Left lung (tissue), 14 donors: ENCODE measurements at places on chromosomes 1 and 21.
A peak's percentile ranks its signal among the peaks of the same experiment; 100 is the strongest.

DNA sequence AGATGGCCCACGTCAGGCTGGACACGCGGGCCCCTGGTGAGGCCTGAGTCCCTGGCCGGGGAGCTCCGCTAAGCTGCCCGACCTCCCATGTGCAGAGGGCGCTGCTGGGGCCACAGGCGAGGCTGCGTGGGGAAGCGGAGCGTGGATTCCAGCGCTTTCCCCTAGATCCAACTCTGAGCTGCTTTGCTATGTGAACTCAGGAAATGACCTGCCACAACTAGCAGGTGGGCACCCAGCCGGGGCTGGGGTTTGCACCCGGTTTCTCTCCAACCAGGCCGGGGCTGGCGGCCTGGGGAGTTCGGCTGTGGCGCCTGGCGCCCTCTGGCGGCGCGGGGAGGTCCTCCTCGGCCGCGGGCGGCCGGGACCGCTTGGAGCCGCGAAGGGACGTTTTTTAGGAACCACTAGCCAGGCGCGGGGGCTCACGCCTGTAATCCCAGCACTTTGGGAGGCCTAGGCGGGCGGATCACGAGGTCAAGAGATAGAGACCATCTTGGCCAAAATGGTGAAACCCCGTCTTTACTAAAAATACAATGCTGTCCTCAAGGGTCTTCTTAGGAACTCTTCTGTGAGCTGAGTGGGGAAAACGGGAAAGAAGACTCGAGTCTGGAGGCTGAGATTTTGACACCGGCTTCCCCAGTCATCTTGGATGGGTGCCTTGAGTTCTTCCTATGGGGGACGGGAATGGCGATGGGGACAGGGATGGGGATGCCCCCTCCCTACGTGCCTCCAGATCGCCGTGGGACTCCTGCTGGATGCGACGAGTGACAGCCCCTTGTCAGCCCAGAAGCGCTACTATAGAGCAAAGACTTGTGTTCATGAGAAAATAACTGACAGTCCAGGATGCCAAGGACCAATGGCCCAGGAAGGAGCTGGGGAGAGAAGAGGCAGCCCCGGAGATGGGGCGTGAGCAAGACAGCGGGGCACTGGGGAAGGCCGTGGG is 12.6 kb downstream of the PYCR2 start:
- DNase-seq, result peak; percentile 55

DNA sequence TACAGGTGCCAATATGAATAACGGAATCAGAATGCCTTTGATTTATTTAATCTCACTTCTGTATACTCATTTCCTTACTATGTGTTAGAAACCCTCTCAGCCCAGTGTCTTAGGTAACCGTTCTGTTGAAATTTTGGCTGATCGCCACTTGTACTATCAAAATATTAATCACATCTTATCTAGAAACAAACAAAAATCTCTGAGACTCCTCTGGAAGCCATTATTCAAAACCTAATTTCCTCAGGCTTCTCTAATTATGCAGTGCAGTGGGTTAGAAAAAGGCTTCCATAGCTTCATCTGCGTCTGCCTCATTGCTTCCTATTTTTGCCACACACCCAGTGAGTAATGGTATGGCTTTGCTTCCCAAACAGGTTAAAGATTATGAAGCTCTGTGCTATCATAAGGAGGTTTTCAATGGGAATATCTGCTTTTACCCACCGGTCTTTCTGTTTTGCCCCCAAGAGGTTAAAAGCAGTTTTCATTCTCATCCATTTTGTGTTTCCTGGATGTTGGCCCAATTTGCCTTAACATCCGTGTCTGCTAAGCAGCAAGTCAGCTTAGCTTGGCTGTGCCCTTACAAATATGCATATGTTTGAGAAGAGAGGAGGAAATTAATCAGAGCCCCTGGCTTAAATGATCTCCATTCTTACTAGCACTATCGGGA is 129.6 kb downstream of the RYR2 start:
- DNase-seq, result no peak

- DNase-seq, result no peak
Observed at GRCh38 chr21:25970254-25970930, 200.2 kb downstream of the APP start.

DNA sequence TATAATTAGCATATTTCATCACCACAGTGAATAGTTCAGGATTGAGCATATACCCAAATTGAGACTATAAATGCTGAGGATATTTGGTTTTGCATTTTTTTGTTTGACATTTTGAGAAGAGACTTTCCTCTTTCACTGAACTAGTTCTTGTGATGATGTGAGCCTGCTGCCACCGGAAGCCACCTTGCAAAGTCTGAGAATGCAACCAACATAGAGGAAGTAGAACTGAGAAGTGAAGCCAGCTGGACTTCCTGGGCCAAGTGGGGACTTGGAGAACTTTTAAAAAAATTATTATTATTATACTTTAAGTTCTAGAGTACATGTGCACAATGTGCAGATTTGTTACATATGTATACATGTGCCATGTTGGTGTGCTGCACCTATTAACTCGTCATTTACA is 102.3 kb downstream of the RPE65 start:
- no peak for DNase-seq

- peak; percentile 48 for DNase-seq
Observed at GRCh38 chr1:159921700-159922504, 3.4 kb downstream of the TAGLN2 start.

GRCh38 chr1:77120950-77121349 is 98.3 kb downstream of the PIGK start:
- DNase-seq, result no peak

GRCh38 chr1:46801323-46802055 is 2.6 kb downstream of the CYP4B1 start:
- DNase-seq, result peak; percentile 64

DNA sequence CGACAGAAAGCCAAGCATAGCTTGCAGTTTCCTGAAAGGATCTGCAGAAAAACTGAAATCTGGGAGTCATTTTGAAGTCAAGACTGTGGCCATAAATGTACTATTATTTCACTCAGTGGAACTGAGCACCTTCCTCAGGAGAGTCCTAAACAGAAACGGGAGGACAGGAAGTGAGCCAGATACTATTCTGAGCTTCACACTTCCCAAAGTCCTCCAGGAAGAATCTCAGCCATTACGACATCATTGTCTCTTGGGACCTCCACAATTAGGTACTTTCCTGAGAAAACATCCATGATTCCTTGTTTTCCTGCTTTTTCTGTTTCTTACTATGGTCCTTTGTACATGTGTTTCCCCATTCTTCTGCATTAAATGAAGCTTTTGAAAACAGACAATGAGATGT is 299.2 kb upstream of the USP25 start:
- DNase-seq, result no peak

DNA sequence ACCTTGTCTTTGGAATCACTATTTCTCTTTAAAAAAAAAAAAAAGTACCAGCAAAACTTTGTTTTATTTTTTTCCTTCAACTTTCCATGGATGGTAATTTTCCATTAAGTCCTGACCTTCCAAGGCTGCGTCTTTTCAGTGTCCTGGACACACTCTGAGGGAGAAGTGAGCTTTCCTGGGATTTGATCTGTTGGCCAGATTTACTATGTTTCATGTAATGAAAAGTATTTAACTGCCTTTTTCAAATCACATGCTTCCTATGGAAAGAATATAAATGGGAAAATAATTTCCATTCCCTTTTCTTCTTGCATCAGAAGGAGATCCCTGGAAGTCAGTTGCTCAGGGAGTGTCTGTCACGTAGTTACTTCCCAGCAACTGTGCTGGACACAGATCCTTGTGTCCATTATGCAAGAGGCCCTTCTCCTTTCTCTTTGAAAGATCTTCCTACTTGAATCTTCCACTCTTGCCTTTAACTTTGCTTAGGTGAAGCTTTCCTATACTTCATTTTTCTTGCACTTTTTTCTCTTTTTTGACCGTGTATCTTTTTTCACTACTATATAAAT is 59.3 kb downstream of the CENPF start:
- DNase-seq, result no peak

DNA sequence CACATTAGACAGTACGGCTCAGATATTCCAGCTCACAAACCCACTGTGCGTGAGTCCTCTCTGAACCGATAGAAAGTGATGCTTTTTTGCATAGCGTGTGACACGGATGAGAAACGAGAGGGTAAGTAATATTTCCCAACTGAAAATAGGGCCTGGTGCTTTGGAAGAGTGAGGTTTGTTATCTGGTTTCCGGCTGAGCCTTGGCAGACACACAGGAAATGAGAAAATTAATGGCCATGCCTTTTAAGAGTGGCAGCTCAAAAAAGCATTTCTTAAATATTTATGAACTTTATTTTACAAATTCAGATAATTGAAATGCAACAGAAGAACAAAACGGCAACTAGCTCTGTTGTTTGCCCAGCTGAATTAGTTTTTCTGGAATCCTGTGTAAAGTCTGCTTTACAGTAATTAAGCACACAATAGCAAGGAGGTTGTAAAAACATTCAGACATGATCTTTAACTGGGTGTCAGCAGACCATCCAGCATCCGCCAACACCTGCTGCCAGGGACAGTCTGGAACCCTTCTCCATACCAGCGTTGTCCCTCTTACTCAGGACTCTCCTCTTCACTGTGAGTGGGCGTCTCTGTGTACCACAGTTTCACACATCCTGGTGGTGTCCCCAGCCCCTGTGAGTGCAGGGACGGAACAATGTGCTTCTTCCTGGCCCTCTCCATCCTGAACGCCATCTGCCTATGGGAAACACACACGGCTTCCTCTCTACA is 155.4 kb downstream of the PGBD5 start:
- DNase-seq, result no peak

DNA sequence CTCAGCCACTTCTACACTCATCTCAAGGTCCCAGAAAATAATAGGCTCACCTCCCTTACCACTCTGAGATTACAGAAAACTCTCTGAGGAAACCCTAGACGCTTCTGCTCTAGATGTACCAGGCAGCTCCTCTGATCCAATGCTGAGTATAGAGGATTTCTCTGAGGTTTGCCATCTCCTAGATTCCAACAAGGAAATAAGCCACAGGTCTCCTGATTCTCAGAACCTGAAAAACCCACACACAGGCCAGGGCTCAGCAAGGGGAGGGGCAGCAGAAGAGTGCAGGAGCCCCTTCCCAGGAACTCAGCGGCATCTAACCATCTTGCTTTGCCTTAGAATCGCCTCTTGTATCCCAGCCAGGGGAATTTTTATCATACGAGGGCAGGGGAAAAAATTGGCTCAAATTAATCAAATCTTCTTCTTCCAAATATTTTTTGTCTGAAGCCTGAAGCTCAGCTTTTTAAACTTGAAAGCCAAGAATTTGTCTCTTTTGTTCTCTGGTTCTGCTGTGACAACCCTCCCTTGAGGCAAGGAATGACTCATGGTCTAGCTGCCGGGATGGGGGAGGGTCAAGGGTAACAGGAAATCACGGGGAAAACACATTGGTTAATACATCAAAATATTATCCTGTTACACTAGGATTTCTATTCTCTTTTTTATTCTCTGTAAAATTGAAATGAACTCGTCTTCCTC is 30.8 kb downstream of the GORAB start:
- no peak for DNase-seq

- DNase-seq, result no peak
Observed at GRCh38 chr1:46642115-46642680, 25.6 kb upstream of the MOB3C start.

- peak; percentile 84 for DNase-seq
Observed at GRCh38 chr1:160665330-160666078, 18.7 kb upstream of the SLAMF1 start.

DNA sequence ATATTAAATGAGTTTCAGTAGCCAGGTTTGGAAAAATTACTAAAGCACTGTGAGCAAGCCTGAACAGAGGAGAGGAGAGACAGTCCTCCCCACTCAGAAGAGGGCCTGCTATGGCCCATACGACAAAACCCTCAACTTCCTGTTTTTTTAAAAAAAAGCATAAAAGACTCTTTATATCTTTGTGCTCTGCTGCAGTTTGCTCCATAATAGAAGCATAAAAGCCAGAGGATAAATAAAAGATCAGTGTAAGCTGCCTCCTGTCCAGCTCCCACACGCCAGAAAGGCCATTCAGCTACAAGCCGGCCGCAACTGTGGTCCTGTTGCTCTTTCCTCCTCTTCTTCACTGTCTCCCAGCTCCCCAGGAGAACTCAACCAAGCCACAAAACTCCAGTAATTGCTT is 37.8 kb downstream of the NID1 start:
- no peak for DNase-seq

GRCh38 chr1:35764283-35764682 is 5.5 kb downstream of the CLSPN start:
- no peak for DNase-seq

GRCh38 chr1:8914466-8914865 is 31.2 kb upstream of the CA6 start:
- DNase-seq, result no peak

DNA sequence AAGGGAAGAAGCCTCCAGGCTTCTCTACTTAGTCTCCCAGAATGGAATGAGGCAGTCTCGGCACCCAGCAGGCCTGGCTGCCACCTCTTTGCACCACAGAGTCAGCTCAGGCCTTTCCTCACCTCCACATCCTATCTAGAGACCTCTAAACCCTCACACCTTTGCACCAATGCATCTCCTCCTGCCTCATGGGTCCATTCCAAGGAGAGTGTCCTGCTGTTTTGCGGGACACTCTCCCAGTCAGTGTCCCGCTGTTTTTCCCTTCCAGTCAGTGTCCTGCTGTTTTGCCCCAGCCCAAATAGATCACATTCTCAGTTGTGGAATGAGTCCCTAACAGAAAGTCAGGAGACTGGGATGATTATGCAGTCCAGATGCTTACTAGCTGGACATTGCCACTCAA is 185.6 kb upstream of the CAMK1G start:
- DNase-seq, result no peak

- no peak for DNase-seq
Observed at GRCh38 chr1:155847823-155848529, 9.0 kb downstream of the GON4L start.

DNA sequence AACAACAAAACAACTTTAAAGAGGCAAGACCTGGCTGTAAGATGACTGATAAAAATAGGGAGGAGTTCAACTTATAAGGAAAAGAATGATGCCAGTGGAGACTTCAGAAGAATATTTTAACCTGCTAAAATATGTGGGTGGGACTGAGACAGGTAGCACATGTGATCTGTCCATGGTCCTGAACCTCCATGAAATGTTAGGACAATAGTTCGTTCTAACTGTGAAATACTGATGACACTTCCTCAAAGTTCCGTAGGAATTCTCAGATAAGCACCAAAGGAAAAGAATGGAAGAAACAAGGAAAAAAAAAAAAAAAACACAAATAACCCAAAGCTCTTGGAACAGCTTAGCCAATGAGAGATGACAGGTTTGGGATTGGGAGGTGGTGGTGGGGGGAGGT is 44.7 kb downstream of the CDC42BPA start:
- peak; percentile 23 for DNase-seq

DNA sequence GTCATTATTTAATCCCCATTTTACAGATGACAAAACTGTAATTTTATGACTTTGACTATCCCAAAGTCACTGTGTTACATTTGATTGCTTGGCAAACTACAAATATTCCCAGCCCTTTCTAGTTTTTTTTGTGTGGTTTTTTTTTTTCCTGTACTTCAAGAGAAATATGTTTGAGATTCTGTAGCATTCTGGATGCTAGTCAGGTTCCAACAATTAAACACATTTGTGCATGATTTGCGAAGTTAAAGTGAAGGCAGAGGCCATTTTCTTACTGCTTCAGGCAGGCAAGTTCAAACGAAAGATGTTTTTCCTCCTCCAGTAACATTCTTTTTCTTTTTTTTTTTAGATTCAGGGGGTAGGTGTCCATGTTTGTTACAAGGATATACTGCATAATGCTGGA is 107.9 kb upstream of the SERTAD4 start:
- DNase-seq, result no peak
